ENCODE measurements at places on chromosomes 13 and 19. TPM values are rescaled to one million over a fixed set of nuclear protein-coding genes. Genes with fewer than 3 reads are reported as not detected.
A peak's percentile ranks its signal among the peaks of the same experiment; 100 is the strongest.

DNA sequence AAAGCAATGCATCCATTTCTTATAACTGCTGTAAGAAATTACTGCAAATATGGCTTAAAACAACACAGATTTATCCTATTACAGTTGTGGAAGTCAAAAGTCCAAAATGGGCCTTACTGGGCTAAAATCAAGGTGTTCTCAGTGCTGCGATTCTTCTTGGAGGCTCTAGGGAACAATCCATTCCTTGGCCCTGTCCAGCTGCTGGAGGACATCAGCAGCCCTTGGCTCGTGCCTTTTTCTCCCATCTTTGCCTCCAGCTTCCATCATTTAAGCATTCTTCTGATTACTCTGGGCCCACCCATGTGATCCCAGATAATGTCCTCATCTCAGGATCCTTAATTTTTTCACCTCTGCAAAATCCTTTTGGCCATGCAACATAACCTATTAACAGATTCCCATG, 607.1 kb downstream of the DCT start:
- H3K36me3 ChIP-seq = no peaks in the 10 kb centered on the region
- DNase-seq = no peak
- no peaks in the 10 kb centered on the region for H3K27me3 ChIP-seq
- H3K27ac ChIP-seq = no peak overlapping the region
- H3K4me1 ChIP-seq = peaks cover 5% of the 10 kb centered on the region
- no peak overlapping the region for H3K4me3 ChIP-seq

- no peaks in the 10 kb centered on the region for H3K36me3 ChIP-seq
- peak overlapping the region; percentile 37 for H3K27ac ChIP-seq
- peaks cover 21% of the 10 kb centered on the region for H3K4me1 ChIP-seq
These were observed 1.8 kb upstream of the ATP11A start for GRCh38 chr13:112687836-112688559.

Gene NKPD1
- 0.09 TPM for total RNA-seq

DNA sequence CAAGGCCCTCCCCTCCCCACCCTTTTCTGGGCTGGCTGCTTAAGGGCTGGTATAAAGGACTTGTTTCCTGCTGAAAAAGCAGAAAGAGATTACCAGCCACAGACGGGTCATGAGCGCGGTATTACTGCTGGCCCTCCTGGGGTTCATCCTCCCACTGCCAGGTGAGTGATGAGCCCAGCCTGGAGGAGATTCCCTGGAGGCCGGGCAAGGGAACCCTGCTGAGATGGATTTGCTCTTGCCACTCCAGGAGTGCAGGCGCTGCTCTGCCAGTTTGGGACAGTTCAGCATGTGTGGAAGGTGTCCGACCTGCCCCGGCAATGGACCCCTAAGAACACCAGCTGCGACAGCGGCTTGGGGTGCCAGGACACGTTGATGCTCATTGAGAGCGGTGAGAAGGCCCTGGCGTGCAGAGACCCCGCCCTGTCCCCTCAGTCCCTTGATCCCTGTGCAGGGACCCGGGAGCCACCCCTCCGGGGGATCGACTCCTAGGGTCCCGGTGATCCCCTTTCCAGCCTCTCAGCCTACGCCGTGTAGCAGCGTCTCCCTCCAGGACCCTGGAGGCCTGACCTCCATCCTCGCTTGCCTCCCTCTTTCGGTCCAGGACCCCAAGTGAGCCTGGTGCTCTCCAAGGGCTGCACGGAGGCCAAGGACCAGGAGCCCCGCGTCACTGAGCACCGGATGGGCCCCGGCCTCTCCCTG, at the start of gene CD177:
Gene CD177 (plus strand): TSS at position 81 of the 699 bp plus-strand sequence. CDS start 29 bp downstream, at position 110.
- no peak within 1 kb of the TSS for H3K27ac ChIP-seq
- H3K27me3 ChIP-seq = no peaks in the 10 kb centered on the region
- H3K4me1 ChIP-seq = no peaks in the 10 kb centered on the region
- DNase-seq = no peak

Gene JUNB
- 86.4 TPM for total RNA-seq

Gene ZNF66
- total RNA-seq = 2.4 TPM

DNA sequence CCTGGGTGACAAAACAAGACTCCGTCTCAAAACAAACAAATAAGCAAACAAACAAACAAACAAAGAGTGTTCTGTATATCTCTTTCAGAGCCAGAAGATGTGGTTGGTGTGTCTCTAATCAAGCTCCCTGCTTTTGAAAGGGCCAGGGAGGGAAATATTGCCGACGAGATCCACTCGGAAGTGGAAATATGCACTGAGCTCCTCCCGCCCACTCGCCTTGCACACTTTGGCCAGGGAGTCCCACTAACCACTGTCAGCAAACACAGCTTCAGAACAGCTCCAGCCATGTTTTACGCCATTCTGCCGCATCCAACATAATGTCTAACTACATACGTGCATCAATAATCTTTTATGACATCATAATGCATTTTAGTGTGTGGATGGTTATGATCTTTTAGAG, 155.5 kb upstream of the VSTM2B start:
- H3K36me3 ChIP-seq = no peaks in the 10 kb centered on the region
- DNase-seq = no peak
- H3K4me1 ChIP-seq = no peaks in the 10 kb centered on the region
- no peak overlapping the region for H3K27ac ChIP-seq
- no peak overlapping the region for H3K4me3 ChIP-seq

- no peaks in the 10 kb centered on the region for H3K4me1 ChIP-seq
- DNase-seq = no peak
- no peaks in the 10 kb centered on the region for H3K36me3 ChIP-seq
- H3K4me3 ChIP-seq = no peak overlapping the region
- no peak overlapping the region for H3K27ac ChIP-seq
These were observed 49.7 kb downstream of the UBL3 start for GRCh38 chr13:29800687-29801086.

Gene ZNF568
- total RNA-seq = 8.5 TPM

DNA sequence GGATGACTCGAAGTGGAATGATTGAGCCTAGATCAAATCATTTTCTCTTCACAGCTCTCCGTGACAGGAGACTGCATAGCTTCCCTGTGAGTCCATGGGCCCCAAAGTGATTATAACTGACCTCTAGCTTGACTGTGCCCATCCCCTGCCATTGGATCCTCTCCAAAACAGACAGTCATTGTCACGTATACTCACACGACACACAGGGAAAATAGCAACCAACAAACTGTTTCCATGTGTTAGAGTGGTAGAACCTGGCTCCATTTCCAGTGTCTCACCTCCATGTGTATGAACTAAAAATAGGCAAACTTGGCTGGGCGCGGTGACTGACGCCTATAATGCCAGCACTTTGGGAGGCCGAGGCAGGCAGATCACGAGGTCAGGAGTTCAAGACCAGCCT, 48.8 kb upstream of the NPAS1 start:
- DNase-seq = no peak
- H3K36me3 ChIP-seq = peaks cover 8% of the 10 kb centered on the region
- no peak overlapping the region for H3K27ac ChIP-seq
- peaks cover 16% of the 10 kb centered on the region for H3K4me1 ChIP-seq
- H3K4me3 ChIP-seq = no peak overlapping the region

- no peak overlapping the region for H3K27ac ChIP-seq
- no peak overlapping the region for H3K4me3 ChIP-seq
- peaks cover 12% of the 10 kb centered on the region for H3K36me3 ChIP-seq
- H3K27me3 ChIP-seq = no peaks in the 10 kb centered on the region
- no peak for DNase-seq
These were observed 50.6 kb downstream of the ELF1 start for GRCh38 chr13:40968416-40969000.

- H3K27ac ChIP-seq = no peak overlapping the region
- peaks cover 24% of the 10 kb centered on the region for H3K27me3 ChIP-seq
- no peak for DNase-seq
- H3K36me3 ChIP-seq = no peaks in the 10 kb centered on the region
- peaks cover 12% of the 10 kb centered on the region for H3K4me1 ChIP-seq
These were observed 19.3 kb upstream of the CEACAM20 start for GRCh38 chr19:44548736-44549135.

DNA sequence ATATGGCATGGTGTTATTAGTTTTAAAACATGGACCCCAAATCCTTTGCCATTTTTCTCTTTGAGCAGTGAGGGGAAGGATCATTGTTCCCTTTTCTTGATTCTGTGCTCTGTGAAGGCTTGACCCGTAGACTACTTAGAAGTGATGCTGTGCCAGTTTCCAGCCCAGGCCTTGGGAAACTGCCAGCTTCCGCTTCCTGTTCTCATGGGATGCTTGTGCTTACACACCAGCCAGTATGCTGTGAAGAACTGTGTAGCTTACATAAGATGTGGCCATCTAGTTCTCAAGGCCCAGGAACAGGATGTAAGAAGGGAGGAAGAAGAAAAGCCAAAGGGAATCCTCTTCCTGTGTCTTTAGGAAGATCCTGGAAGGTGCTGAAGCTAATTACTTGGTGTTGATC, 180.9 kb downstream of the PCCA start:
- peak; percentile 75 for DNase-seq
- H3K4me3 ChIP-seq = no peak overlapping the region
- H3K27me3 ChIP-seq = no peaks in the 10 kb centered on the region
- no peaks in the 10 kb centered on the region for H3K36me3 ChIP-seq
- H3K4me1 ChIP-seq = peaks cover 7% of the 10 kb centered on the region

DNA sequence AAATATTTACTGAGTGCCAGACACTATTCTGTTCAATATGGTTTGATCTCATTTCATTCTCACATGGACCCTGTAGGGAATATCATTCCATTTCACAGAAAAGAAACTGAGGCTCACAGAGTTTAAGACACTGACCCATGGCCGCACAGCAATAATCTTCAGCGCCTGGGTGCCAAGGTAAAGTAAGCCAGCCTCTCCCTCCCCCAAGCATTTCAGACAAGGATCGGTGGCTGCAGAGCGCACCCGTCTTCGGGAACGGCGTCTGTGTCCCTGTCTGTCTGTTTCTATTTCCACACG, 4.3 kb upstream of the PDE4A start:
- H3K4me1 ChIP-seq = peaks cover 25% of the 10 kb centered on the region
- no peak overlapping the region for H3K4me3 ChIP-seq
- H3K36me3 ChIP-seq = no peaks in the 10 kb centered on the region
- DNase-seq = no peak
- H3K27ac ChIP-seq = no peak overlapping the region

DNA sequence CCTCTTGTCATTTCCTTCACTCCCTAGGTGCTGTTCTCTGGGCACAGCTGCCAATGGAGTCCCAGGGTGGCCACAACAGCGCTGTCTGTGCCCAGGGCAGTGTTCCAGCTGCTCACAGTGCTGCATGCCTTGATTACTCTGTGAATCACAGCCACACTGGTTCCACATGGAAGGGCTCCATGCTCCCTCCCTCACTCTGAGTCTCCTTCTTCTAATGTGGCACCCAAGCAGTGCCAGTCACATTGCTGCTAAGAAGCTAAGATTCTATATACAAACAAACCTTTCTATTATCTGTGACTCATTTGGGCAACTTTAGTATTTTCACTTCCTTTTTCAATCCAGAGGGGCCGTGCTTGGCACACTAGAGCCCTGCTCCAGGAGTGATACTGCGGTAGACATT, 248.7 kb downstream of the TDRD3 start:
- no peaks in the 10 kb centered on the region for H3K36me3 ChIP-seq
- no peak for DNase-seq
- no peak overlapping the region for H3K27ac ChIP-seq
- H3K4me1 ChIP-seq = no peaks in the 10 kb centered on the region
- peaks cover 39% of the 10 kb centered on the region for H3K27me3 ChIP-seq

Gene FFAR2
- not detected for total RNA-seq

GRCh38 chr13:66074018-66074615, 1156.0 kb downstream of the PCDH9 start:
- no peak for DNase-seq
- no peaks in the 10 kb centered on the region for H3K4me1 ChIP-seq
- H3K4me3 ChIP-seq = no peak overlapping the region

DNA sequence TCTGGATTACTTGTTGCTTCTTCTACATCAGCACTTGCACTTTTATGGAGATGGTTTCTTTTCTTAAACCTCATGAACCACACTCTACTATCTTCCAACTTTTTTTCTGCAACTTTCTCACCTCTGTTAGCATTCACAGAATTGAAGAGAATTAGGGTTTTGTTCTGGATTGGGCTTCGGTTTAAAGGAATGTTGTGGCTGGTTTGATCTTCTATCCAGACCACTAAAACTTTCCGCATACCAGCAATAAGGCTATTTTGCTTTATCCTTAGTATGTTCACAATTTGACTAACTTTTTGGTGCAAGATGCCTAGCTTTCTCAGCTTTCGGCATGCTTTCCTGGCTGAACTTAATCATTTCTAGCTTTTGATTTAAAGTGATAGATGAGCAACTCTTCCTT, 666.7 kb upstream of the MIR17HG start:
- no peak overlapping the region for H3K4me3 ChIP-seq
- no peaks in the 10 kb centered on the region for H3K4me1 ChIP-seq
- no peak overlapping the region for H3K27ac ChIP-seq
- H3K36me3 ChIP-seq = no peaks in the 10 kb centered on the region
- no peak for DNase-seq

DNA sequence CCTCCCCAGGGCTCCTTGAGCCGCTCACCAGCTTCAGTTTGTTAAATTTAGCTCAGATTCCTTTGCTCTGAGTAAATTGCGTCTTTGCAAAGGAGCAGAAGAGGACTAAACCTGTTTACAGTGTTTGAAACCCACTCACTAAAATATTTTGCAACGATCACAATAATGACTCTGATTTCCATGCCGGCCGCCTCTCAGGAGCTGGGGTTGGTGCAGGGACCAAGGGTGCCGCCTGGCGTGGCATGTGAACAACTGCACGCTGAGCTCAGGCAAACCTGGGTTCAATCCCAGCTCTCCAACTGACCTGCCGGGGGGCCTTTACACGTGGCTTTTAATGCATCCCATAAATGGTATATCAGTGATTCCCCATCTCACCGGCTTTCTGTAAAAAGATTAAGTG, 68.7 kb upstream of the CACNA1A start:
- H3K36me3 ChIP-seq = no peaks in the 10 kb centered on the region
- no peak overlapping the region for H3K4me3 ChIP-seq
- no peak overlapping the region for H3K27ac ChIP-seq
- no peak for DNase-seq
- H3K27me3 ChIP-seq = peaks cover 35% of the 10 kb centered on the region
- H3K4me1 ChIP-seq = no peaks in the 10 kb centered on the region

DNA sequence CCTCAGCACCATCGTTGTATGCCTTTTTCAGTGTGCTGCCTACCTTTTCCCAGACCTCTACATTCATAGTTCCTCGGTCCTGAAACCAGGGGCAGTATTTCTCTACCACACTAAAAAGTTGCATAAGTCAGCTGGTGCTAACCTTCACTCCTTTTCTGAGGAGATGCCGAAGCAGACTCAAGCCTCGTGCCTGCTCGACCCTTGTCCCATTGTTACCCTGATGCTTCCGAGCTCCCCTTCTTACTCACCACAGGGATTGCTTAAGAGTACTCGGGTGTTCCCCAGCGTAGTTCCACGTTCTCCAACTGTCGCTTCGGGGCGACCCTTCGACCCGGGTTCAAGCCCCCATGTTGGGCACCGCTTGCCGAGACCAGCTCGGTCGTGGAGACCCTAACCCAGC, 19.0 kb upstream of the IL17D start:
- peak; percentile 60 for DNase-seq
- H3K4me3 ChIP-seq = no peak overlapping the region
- H3K27me3 ChIP-seq = no peaks in the 10 kb centered on the region
- no peaks in the 10 kb centered on the region for H3K4me1 ChIP-seq
- no peaks in the 10 kb centered on the region for H3K36me3 ChIP-seq

- peaks cover 7% of the 10 kb centered on the region for H3K36me3 ChIP-seq
- no peaks in the 10 kb centered on the region for H3K27me3 ChIP-seq
- peaks cover 6% of the 10 kb centered on the region for H3K4me1 ChIP-seq
- no peak for DNase-seq
- no peak overlapping the region for H3K4me3 ChIP-seq
- no peak overlapping the region for H3K27ac ChIP-seq
These were observed 6.2 kb upstream of the COLGALT1 start for GRCh38 chr19:17549085-17549740.

Gene TEX26
- not detected for total RNA-seq
